Activated CD8-positive, alpha-beta memory T cell treated with anti-CD3 and anti-CD28 coated beads for 4 hours (primary cell): ENCODE measurements at places on chromosomes 3 and 15.

GRCh38 chr3:2523281-2523836 lies 424.7 kb downstream of the CNTN4 start:
- DNase-seq = no peak

- no peak for DNase-seq
Observed at GRCh38 chr15:83248151-83249029, 36.1 kb downstream of the BNC1 start.

- DNase-seq = no peak
Observed at GRCh38 chr3:72458375-72458774, 389.9 kb downstream of the SHQ1 start.

GRCh38 chr3:12956316-12956660 lies 114.9 kb upstream of the RPL32 start:
- no peak for DNase-seq

DNA sequence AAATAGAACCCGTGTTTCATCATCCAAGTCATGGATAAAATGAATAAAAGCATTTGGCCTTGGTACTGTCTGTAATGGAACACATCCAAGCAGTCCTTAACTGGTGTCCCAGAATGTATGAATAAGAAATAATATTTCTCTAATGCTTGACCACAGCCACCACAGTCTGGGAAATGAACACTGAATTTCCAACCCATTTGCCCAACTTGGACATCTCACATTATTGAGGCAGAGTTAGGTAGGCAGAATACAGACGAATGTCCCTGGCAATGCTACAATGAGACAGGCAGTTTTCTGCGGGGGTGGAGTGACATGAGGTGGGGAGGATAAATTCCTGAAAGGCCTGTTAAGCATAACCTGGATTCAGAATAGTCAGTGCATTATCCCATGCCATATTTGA lies 245.7 kb downstream of the ZIC1 start:
- no peak for DNase-seq

DNA sequence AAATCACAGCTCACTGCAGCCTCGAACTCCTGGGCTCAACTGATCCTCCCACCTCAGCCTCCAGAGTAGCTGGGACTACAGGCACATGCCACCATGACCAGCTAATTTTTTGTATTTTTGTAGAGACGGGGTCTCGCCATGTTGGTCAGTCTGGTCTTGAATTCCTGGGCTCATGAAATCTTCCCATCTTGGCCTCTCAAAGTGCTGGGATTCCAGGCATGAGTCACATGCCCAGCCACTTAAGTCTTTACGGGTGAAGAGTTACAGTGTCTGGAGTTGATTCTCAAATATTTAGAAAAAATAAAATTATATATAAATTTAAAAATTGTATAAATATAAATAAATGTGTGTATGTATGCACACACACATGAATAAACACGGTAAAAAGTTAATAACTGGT lies 14.5 kb upstream of the KBTBD12 start:
- DNase-seq = no peak

GRCh38 chr3:140630366-140630765 lies 47.5 kb upstream of the TRIM42 start:
- DNase-seq = no peak

GRCh38 chr3:111608383-111608782 lies 13.2 kb upstream of the ZBED2 start:
- no peak for DNase-seq

DNA sequence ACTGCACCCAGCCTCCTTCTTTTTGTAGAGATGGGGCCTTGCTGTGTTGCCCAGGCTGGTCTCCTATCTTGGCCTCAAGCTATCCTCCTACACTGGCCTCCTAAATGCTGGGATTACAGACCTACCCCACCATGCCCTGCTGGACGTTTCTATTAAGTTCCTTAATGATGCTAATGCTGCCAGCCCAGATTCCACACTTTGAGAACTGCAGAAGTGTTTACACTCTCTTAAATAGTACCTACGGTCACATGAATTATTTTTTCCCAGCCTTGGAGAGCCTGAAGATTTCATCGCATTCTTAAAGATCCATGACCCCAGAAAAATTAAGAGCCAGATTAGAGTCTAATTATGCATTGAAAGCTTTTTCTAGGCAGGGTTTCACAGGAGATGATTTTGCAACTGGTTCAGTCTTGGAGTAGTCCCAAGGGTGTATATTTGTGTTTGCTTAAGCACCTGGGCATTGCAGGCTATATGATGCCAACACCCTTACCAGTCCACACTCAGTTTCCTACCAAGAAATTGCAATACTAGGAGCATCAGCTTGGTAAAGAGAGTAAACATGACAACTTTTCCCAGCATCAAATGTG lies 36.6 kb downstream of the TM4SF4 start:
- no peak for DNase-seq

GRCh38 chr3:177899275-177900067 lies 636.8 kb upstream of the KCNMB2 start:
- no peak for DNase-seq

- no peak for DNase-seq
Observed at GRCh38 chr3:175495331-175495730, 636.2 kb downstream of the NAALADL2 start.

DNA sequence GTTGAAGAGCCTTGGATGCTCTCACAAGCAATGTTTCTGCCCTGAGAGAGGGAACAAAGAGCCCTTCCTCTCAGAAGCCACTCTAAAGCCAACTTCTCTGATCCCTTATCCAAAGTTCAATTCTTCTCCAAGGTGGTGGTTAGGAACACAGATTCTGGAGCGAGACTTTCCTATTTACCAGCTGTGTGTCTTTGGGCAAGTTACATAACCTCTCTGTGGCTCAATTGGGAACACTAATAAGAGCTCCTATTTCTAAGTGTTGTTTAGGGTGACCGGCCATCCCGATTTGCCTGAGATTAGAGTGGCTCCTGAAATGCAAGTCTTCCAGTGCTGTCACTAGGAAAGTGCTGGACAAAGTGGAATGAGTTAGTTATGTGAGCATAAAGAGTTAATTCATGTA lies 108.8 kb upstream of the PTX3 start:
- DNase-seq = no peak

DNA sequence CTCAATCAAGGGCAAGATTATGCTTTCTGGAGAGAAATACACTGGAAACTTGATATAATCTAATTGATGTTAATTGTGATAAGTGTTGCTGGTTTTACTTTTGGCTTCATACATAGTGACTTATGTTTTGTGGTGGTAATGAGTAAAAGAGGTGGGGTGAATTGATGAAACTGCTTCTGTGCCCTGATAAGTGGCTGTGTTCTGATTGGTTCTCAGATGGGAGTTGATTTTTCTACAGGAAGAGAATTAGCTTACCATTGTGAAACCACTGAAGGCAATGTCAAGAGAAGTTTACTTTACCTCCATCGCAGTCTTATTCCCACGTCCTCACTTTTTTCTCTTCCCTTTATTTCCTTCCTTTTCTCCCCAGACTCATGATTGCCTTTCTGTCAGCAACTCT lies 23.8 kb downstream of the TMEM45A start:
- DNase-seq = no peak

GRCh38 chr15:90921887-90922286 lies 10.5 kb downstream of the HDDC3 start:
- DNase-seq = no peak

DNA sequence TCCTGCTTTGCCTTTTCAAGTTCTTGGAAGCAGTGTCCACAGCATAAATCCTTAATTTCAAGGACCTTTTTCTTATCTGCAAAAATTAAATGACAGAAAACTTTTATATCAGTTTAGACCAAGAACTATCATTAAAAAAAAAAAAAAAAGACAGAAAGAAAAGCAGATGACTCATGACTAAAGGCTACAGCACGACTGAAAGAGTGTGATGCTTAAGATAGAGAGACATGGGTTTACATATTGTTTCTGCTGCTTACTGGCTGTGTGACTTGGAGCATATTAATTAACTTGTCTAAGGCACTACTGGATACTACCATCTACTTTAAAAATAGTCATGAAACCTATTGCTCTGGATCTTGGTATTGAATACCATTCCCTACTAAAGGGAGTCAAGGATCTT lies 62.3 kb downstream of the CEP152 start:
- DNase-seq = no peak

DNA sequence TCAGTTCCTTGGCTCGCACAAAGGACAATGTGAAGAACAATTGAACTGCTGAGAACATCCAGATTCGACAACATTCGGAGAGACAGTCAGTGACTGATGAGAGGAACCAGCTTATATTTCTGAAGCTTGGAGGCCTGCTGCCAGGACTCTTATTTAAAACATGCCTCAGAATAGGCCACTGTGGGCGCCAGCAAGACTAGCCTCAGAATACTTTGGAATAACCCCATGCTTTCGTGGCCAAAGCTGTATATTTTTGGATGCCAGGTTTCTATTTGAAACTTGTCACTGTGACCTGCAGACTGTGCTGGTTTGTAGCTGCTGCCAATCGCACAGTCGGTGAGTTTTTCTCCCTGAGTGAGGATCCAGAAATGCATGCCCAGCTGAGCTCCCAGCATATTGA lies 129.9 kb upstream of the UBE3A start:
- no peak for DNase-seq

DNA sequence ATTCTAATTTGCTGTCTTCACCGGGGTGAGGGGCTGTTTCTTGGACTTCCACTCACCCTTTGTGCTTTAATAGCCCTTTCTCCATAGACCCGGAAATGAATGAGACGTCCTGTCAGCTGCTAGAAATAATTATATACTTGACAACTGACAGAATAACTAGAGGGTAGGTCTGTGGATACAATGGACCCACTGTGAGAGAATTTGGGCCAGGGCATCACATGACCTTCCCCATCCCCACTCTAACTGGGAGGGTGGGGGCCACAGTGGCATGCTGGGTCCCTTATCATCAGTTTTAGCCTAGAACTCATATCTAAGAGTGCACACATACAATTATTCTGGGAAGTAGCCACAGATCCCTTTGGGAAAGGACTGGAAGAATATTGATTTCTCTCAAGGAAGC lies 25.9 kb upstream of the MINAR1 start:
- DNase-seq = no peak

DNA sequence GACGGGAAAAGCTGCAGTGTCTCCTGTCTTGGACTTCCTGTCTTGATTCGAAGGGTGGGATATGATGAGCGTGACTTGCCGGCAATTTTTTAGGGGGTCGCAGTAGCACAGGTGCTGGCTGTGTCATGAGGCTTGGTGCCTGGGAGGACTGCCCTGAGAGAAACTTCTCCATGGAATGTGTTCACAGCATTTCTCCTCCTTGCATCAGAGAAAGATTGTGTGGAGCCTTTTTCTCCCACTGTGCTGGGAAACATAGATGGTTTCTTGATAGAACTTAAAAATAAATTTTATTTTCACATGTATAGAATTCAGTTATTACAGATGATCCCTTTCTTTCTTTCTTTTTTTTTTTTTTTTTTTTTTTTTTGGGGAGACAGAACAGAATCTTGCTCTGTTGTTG lies 121.4 kb downstream of the KLHL25 start:
- DNase-seq = no peak

GRCh38 chr3:38524141-38524739 lies 28.1 kb downstream of the EXOG start:
- DNase-seq = no peak

DNA sequence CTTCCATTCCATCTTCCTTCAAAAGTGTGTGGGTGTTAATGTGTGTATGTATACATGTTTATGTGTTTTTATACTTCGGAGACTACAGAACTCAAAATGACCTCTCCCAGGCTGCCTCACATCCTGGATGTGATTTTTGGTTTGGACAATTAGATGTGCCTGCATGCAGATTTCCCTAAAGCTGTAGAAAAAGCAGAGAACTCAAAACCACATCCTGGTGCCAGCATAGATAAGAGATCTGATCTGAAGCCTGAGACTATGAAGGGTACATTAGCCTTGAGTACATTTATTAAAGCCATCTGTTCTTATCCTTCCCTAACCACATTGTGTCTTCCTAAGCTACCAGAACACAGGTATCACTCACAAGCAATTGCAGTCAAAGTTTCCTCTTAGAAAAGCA lies 319.4 kb upstream of the RASGRP1 start:
- no peak for DNase-seq

DNA sequence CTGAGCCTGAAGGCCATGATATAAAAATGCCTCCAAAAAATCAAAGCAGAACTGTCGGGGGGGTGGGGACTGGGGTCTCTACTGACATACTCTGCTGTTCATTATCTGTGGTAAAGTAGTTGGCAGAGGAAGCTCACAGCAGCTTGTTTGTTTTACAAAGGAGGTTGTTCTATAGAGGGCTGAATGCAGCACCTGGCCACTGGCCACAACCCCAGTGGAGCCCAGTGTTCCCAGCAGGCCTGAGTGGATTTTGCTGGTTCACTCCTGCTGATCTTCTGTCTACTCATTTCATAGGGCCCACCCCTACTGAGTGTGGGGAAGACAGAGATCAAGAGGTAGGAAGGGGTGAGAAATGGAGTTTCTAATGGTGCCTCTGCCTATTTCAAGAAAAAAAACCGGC lies 125.5 kb downstream of the DIPK2A start:
- DNase-seq = no peak

GRCh38 chr3:111904376-111905241 lies 45.5 kb downstream of the PHLDB2 start:
- DNase-seq = no peak

DNA sequence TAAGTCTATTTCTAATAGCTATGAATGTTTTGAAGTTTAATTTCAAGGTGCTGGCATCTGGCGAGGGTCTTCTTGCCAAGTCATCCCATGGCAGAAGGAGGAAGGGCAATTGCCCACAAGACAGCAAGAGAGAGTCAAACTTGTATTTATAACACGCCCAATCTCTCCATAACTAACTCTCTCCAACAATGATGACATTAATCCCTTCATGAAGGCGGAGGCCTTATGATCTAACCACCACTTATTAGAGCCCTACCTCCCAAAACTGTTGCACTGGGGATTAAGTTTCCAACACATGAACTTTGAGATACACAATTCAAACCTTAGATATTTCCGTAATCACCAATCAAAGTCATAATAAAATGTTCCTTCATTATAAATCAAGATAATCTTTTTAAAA lies 406.9 kb downstream of the CNTN6 start:
- no peak for DNase-seq

DNA sequence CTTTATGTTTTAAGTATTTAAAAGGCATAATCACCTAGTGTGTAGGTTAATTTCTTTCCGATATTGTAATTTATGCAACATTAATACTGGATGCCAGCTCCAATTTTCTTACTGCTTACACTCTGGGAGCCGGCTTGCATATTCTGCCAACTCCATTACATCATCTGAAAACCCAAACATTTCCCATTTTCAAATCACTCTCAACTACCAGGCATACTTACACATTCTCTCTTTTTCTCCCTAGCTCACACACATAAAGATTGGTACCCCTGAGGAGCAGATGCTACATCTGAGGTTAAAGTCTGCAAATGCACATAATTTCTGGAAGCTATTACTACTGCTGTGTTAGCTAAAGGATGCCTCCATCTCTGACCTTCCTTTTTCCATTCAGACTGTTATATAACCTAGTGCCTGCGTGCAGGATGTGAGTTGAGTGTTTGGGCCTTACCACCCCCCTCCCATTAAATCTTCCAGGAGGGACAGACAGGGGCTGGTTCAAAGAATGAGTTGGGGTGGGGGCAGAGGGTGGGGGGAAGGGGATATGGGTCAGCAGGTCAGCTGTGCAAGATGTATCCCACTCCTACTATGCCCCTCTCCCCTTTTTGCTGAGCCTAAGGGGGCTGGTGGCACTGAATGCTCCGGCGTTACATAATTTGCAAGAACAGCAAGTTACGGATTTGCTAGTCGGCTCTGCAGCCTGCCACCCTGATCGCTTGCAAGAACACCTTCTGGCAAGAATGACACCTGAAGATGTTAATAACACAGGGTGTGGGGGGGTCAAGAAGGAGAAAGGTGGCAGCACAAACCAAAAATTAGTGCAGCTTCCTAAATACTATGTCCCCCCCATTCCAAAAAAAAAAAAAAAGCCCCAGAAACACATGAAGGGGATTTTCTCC lies 2.5 kb downstream of the RORA start:
- no peak for DNase-seq
